Hematopoietic multipotent progenitor cell treated with erythropoietin and hydrocortisone succinate and interleukin-3 and kit ligand, for 17 days (in vitro differentiated cells): ENCODE measurements at places on chromosomes 12 and 14.

DNA sequence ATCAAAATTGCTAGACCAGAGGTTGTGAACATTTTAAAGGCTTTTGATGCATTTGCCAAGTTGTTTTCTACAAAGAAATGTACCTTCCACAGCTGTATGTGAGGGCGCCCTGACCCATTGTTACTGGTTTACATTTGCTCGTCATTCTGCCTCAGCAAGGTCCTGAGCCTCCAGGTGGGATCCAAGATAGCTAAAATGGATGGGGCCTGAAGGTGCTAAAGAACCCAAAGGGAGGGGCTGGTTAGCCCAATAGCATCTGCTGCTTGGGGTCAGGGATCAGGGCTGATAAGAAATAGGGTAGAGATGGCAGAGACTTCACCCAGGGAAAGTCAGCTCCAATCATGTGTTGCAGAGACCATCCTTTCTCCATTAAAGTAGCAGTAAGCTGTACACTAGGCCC lies 43.1 kb downstream of the GALNT16 start:
- no peak for DNase-seq

GRCh38 chr12:12909228-12909994 lies 18.0 kb downstream of the GPRC5A start:
- no peak for DNase-seq

GRCh38 chr12:123034022-123034541 lies 53.6 kb downstream of the ARL6IP4 start:
- DNase-seq, result no peak

GRCh38 chr14:69531135-69531534 lies 43.5 kb downstream of the CCDC177 start:
- DNase-seq, result no peak

DNA sequence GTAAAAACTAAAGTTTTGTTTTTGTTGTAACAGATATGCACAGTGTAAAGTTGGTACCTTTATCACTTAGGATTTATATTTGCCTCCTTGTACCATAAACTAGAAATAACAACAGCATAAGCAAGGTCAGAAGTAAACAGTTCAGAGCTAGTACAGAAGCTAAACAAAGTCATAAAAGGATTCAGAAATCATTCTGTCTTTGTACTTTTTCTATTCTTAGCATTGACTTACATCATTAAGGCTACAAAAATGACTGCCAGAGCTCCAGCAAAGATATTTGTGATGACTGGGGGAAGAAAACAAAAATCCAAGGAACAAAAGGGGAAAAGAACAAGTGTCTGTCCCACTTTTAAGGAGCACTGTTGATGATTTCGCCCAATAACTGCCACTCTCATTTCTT lies 347.2 kb downstream of the CCDC91 start:
- DNase-seq, result no peak

DNA sequence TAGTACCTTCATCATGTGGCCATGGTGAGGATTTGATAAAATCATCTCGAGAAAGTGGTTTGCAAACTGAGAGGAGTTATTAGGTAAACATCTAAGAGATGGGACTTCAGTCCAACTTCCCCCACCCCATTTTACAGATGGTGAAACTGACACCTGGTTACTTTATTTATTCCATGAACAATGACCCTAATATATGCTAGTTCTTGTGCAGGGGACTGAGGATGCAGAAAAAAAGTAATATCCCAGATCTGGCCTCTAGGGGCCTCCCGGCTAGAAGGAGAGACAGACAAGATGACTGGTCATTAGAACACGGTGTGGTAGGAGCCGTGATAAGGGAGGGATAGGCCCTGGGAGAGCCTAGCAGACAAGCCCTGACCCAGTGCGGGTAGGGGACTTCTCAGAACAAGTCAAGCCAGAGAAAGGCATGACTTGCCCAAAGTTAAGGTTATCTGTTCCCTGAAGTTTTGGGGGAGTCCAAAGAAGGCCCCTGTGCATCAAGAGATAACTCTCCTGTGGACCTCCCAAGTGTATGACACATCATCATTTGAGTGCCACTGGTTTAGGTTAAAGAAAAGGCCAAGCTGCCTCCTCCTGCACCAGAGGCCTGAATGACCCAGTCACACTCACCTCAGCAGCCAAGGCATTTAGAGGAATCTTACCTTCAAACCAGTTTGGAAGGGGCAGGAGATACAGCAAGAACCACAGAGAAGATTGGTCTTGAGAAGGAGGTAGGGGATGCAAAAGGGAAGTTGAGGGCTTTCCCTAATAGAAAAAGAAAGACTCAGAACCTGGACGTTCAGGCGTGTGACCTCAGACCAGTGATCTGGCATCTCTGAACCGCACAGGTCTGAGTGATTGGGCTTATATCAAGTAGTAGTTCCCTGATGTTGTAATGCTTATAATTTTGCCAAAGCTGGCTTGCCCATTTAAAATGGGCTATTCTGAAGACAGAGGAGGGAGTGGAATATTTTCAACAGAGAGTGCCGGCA lies 1.6 kb downstream of the CMKLR1 start:
- peak; percentile 76 for DNase-seq

GRCh38 chr12:75042125-75042524 lies 167.5 kb downstream of the KCNC2 start:
- no peak for DNase-seq

- DNase-seq, result no peak
Measured at GRCh38 chr14:62443796-62444195, 601.5 kb downstream of the KCNH5 start.

DNA sequence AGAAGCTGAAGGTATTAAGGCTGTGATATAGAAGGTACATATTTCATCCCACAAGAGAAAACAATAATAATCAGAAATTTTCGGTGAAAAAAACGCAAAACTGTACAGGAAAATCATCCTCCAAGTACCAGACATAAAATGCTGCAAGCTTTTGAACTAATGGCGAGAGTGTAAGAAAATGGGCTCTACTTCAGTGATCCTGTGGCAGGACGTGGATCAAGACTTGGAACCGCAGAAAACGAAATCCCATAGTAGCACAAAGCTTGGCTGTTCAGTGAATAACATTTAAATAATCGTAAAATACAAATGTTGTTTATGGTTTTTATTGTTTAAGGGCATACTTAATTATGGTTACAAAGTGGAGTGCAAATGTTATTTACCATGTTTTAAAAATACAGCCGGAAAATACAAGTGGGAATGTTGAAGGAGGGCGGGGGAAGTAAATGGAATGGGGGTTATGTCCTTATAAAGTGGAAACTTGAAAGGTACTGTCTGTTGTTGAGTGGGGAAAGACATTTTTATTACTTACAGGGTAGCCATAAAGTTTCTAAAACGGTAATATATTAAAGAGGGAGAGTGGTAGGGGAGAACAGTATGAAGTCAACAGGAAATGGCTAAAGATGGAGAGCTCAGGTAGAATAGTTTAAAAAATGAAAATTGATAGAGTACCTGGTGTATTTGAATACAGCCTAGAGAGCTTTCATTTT lies 1.1 kb downstream of the SMIM10L1 start:
- DNase-seq, result no peak

DNA sequence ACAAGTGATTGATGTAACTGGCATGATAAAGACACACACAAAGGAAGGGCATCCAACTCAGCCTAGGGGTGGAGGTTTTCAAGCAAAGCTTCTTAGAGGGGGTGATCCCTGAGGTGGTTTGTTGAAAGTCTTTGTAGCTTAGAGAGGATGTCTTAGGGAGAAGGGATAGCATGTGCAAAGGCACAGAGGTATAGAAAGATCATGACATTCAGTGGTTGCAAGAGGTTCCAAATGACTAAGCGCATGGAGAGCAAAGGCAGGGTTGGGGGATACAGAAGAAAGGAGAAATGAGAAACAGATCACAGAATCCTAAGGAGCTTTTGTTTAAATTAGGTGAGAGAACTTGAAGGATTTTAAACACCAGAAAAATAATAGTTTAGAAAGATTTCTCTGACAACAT lies 5.2 kb upstream of the CCT2 start:
- DNase-seq, result no peak

DNA sequence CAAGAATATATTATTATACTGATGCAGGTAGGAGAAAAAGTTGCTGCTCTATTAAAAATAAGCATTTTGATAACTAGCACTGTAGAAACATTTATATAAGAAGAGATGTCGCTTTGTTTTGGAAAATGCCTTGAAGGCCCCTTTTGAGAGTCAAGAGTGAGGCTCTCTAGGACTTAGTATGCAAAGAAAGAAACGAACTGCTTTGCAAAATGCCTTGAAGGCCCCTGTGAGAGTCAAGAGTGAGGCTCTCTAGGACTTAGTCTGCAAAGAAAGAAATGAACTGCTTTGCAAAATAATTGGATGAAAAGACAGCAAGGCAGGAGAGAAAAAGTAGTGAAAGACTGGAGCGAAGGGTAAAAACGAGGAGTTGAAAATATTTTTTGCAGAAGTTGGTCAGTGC lies 65.9 kb downstream of the AVPR1A start:
- DNase-seq, result no peak

DNA sequence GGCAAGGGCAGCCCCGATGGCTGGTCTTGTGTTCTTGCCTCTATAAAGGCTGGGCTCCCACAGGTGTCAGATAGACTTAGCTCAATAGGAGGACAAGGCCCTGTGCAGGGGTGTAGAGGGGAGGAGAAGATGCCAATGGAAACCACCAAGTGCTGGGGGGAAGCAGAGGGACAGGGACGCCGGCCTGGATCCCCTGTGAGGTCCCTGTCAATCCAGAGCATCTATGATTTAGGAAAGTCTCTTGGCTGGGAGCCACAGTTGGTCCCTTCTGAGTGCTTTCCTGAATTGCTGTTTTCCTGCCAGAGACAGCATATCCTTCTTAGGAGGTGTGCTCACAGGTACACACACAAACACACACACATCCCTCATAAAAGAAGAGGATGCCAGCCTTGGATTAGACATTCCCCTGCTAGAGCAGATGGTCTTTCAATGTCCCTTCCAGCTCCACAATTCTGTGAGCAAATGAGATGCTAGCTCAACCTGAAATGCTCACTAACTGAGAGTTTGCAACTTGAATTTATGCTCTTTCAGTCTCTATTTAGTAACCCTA lies 62.7 kb downstream of the TTC7B start:
- no peak for DNase-seq

GRCh38 chr14:72094844-72095582 lies 162.8 kb downstream of the RGS6 start:
- no peak for DNase-seq

DNA sequence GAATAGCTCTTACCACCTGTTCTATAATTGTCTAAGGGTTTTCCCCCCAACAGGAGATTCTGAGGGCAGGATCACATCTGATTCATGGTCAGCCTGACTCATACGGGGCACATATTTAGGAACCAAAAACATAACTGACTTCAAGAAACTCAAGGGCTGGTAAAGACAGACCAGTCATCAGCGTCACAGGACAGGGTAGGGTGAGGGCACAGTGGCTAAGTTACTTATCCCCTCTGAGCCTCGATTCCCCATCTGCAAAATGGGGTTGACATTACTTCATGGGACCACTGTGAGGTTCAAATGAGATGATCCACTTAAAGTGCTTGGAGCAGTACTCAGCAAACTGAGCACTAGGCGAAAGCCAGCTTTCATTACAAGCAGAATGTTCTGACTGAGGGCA lies 606 bp downstream of the CINP start:
- DNase-seq, result no peak

- no peak for DNase-seq
Measured at GRCh38 chr14:67389811-67390534, 22.0 kb downstream of the PLEK2 start.

GRCh38 chr14:99549684-99550083 lies 54.3 kb downstream of the CCDC85C start:
- DNase-seq, result no peak

GRCh38 chr12:45329702-45330101 lies 113.8 kb downstream of the ANO6 start:
- no peak for DNase-seq

- no peak for DNase-seq
Measured at GRCh38 chr12:113163030-113163360, 13.5 kb downstream of the CFAP73 start.

- no peak for DNase-seq
Measured at GRCh38 chr14:92440345-92441003, 73.1 kb upstream of the RIN3 start.

- DNase-seq, result no peak
Measured at GRCh38 chr12:57236201-57236924, 6.9 kb downstream of the SHMT2 start.

GRCh38 chr14:68792678-68792978 lies 239 bp downstream of the ZFP36L1 start:
- peak; percentile 68 for DNase-seq

DNA sequence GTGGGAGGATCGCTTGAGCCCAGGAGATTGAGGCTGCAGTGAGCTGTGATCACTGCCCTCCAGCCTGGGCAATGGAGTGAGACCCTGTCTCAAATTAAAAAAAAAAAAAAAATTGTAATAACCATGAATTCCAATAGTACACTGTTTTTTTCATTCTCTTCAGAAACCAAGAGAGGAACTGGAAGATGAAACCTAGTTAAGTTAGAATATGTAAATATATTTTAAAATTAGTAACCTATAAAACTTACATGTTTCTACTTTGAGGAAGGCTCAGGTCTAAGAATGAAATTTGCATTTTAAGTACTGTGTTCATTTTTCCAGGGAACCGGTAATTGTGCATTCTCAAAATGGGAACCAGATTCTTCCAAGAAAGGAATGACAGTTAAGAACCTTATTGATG lies 18.8 kb downstream of the KNTC1 start:
- DNase-seq, result no peak

DNA sequence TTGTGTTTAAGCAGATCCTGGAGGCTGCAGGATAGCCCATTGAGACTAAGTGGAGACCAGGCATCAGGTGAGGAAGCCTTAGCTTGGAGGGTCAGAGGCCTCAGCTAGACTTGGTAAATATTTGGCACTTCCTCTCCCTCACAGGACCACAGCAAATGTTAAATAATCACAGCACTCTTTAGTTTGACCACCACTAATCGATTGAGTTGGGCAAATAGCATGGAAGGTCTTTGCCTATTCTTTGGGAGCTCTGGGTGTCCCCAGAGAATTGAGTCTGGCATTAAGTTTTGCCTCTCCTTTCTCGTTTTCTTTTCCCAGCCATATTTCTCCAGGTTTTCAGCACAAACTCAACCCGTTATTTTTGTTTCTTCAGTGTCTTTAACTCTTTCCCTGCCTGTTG lies 61.4 kb downstream of the ETV6 start:
- DNase-seq, result no peak

GRCh38 chr12:5201554-5202218 lies 158.0 kb downstream of the KCNA5 start:
- no peak for DNase-seq

DNA sequence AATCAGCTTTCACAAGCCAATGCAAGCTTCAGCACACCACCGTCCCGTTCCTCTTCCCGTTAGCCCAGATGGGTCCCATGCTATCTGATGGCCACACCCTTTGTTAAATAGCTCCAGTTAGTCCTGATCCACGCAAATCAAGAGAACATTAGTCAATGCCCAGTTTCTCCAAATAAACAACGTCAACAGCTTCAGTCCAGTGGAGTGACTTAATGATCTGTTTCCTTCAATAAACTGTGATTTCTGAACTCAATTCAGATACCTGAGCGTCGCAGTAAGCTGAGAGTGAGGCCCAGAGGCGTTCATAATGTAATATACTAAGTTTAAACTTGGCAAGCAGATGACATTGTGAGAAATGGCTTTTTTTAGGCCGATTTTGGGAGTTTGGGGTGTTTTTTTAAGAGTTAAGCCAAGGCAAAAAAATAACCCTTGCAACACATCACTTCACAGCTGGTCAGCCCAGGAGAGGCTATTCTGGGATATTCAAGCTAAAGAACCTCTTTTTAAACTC lies 112.3 kb downstream of the ZFP36L1 start:
- no peak for DNase-seq
